T-helper 1 cell (primary cell): ENCODE measurements at places on chromosomes 4 and X.
A peak's percentile ranks its signal among the peaks of the same experiment; 100 is the strongest.

- no peak for DNase-seq
Observed at GRCh38 chrX:6856471-6856870, 291.0 kb upstream of the STS start.

DNA sequence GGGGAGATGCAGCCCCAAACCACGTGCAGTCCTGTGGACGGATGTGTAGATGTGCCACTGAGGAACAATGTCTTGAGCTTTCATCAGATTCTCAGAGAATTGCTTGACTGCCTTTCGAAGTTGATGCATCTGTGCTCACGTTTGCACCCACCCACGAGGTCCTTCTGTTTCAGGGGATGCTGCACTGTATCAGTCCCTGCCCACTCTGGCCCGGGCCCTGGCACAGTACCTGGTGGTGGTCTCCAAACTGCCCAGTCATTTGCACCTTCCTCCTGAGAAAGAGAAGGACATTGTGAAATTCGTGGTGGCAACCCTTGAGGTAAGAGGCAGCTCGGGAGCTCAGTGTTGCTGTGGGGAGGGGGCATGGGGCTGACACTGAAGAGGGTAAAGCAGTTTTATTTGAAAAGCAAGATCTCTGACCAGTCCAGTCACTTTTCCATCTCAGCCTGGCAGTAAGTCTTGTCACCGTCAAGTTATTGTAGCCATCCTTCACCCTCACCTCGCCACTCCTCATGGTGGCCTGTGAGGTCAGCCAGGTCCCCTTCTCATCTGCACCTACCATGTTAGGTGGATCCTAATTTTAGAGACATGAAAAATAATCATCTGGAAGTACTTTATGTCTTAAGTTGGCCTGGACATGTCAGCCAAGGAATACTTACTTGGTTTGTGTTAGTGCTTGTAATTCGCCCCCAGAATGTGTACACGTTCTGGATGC lies 36.4 kb upstream of the MSANTD1 start:
- no peak for DNase-seq

- DNase-seq, result no peak
Observed at GRCh38 chrX:136468391-136469103, 19.2 kb upstream of the BRS3 start.

DNA sequence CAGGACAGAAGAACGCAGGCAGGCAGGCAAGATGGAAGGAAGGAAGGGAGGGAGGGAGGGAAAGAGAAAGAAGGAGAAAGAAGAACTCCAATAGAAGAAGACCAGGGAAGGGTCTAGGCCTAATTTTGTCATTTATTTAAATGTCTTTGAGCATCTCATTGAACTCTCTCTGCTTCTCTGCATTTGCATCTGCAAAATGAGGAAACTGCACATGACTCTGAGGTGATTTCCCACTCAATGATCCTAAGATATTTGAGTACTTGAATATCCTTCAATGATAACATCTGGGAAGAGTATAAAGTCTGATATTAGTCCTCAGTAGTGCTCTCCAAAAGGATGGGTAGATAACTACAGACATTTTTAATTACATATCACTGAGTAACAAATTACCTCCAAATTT lies 33.1 kb upstream of the RBPJ start:
- DNase-seq, result no peak

- DNase-seq, result no peak
Observed at GRCh38 chr4:109755656-109756055, 25.8 kb upstream of the PLA2G12A start.

- DNase-seq, result no peak
Observed at GRCh38 chrX:55452833-55453124, 852 bp downstream of the MAGEH1 start.

- no peak for DNase-seq
Observed at GRCh38 chr4:128854433-128854832, 44.9 kb downstream of the JADE1 start.

DNA sequence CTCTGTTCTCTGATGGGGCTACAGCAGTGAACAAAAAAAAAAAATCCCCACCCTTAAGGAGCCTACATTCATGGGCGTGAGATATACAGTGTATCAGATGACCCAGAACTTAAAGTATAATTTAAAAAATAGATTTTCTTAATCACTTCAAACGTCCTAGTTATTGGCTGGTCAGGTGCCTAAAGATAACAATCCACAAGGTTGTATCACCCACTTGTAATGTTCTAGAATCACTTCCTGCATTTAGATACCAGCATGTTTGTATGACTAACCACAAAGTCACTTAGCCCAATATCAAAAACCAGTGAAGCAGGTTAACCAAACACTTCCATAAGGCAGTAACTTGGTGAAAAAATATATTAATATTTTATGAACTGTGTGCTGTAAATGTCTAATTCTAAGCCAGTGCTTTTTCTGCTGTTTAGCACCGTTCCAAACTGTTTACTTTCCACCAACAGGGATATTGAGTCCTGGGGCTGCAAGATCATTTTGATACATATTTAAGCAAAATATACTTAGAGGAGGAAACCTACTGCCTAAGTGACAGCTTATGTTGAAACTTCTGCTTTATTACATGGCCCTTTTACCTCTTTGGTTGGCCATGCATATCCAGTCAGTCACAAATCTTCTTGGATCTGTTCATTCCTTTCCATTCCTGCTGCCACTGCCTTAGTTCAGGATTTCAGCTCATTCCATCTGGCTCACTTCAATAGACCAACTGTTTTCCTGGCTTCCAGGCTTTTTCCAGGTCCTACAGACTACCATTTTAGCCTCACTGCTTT lies 43.3 kb downstream of the CD40LG start:
- no peak for DNase-seq

- no peak for DNase-seq
Observed at GRCh38 chrX:30786374-30786773, 102.7 kb downstream of the TAB3 start.

DNA sequence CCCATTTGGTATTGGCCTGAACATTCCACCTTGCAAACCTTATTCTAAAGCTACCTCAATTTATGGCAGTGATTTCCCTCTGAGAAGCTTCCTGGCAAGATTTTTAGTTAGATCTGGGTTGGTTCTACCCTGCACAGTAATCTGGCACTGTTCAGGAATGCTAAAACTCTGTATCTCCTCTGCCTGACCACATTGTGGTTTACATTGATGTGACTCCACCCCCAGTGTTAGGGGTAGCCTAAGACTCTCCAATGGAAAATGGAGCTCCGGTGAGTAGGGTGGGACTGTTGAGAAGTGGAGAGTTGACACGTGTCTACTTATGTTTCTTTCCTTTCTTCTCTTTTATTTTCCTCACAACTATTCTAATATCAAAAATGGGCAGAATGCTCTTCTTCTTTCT lies 45.4 kb downstream of the BMPR1B start:
- DNase-seq, result no peak

DNA sequence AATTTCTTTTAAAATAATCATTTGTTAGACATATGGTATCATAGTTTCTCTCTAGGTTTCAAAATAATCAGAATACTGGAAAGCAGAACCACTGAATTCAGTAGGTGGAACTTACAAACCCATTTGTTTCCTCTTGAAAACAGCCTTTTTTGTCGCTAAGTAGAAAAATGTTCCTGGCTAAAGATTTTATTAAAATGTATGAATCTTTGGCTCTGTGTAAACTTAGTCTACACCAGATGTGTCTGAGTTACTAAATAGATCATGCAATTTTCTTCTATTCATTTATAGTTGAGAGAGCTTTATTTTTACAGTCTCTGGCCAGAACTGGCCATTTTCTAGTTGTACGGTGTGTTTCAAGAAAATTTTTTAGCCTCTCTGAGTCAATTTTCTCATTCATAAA lies 1.0 kb downstream of the CYSLTR1 start:
- no peak for DNase-seq

- DNase-seq, result no peak
Observed at GRCh38 chr4:16150716-16151115, 66.9 kb upstream of the PROM1 start.

DNA sequence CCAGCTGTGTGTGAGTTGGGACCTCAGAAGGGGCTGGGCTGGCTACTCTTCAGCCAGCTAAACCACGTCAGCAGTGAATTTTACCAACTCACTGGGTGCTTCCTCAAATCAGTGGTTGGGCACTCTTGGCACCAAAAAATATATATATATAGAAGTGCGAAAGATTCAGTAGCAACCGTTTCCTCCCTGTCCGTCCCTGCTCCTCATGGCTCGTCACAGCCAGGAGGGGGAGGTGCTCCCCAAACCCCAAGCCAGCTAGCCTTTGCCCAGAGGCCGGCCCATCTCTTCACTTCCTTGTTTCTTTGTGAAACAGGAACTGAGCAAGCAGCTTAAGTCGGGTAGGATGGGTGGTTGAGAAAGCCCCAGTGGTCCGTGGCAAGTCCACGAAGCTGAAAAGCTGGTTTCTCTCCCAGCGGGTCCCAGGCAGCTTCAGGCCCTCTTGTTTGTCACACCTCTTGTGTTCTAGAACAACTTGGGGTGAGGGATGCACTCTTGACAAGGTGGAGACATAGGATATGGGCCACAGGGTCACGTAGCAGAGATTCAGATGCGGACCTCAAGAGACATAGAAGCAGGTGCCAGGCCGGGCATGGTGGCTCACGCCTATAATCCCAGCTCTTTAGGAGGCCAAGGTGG lies 6.8 kb upstream of the SASH3 start:
- DNase-seq, result peak; percentile 78

DNA sequence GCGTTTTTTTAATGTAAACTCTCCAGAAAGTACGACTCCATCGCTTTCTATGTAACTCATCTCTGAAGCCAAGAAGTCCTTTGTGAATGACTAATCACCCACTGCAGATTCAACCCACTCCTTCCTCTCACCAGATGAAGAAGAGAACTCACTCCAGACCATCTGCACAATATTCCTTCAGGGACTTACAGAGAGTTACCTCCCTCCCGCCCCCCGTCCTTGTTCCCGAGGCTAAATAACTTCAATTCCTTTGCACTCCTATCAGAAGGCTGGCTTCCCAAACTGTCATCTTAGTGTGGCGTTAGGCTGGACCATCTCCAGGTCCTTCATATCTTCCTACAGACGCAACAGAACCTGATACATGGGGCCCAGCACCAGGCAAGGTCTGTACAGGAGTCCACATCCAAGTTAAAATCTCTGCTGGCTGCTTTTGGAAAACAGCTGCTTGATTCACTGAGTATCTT lies 82.4 kb downstream of the AFAP1 start:
- DNase-seq, result no peak

- DNase-seq, result no peak
Observed at GRCh38 chrX:151687635-151688034, 7.6 kb upstream of the PRRG3 start.

GRCh38 chrX:102697494-102697893 lies 14.8 kb upstream of the GPRASP2 start:
- DNase-seq, result no peak

DNA sequence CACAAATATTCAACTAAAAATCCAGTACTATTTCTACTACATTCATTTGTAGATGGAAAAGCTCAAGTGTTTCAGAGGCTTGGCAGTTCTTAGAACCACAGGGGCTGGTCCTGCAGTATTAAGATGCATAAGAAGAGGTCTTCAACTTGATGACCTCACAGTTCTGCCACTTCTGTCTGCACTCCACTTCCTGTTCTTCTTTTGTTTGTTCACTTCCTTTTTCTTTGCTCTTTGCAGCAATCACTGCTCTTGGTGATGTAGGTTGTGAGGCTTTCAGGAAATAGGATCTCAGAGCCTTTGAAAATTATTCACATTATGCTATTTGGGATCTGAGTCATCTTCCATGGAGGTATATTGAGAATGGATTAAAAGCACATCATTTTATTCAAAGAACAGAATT lies 602.0 kb upstream of the CPEB2 start:
- no peak for DNase-seq

- no peak for DNase-seq
Observed at GRCh38 chr4:95779447-95779846, 60.4 kb upstream of the PDHA2 start.

- peak; percentile 90 for DNase-seq
Observed at GRCh38 chr4:84582302-84582987, 482 bp upstream of the CDS1 start.

- no peak for DNase-seq
Observed at GRCh38 chr4:153223930-153224329, 19.7 kb downstream of the TRIM2 start.

- DNase-seq, result no peak
Observed at GRCh38 chrX:72133851-72134546, 2.3 kb upstream of the RTL5 start.

DNA sequence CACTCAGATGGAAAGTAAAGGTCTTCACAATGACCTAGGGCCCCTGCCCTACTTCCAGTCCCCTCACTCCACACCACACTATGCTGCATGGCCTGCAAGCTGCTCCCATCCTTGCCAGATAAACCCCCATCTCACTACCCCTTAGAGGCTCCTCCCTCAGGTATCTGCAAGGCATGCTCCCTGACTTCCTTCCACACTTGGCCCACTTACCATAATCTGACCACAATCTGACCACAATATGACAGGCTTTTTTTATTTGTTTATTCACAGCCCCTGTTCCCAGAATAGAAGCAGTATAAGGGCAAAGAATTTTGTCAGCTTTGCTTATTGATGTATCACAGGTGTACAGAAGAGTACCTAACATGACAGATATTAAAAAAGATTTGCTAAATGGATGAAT lies 124.7 kb downstream of the CAMK2D start:
- DNase-seq, result peak; percentile 70

DNA sequence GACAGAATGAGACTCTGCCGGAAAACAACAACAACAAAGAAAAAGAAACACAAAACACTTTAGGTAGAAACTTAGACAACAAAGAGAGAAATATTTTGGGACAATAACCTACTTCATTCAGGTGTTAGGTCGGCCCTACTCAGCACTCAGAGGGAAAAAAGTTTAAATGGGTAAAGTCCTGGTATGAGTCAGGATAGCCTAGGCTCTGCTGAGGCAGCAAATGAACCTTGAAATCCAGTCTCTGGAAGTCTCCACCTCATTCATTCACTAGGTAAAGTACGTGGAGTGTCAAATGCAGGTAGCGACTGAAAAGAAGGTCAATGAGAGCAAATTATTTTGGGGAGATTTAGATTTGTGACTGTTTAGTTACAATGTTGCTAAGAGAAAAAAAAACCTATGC lies 127.4 kb downstream of the FHDC1 start:
- no peak for DNase-seq

GRCh38 chr4:112075129-112075753 lies 70.0 kb upstream of the FAM241A start:
- DNase-seq, result no peak

- no peak for DNase-seq
Observed at GRCh38 chr4:153529646-153530045, 63.5 kb downstream of the TMEM131L start.

DNA sequence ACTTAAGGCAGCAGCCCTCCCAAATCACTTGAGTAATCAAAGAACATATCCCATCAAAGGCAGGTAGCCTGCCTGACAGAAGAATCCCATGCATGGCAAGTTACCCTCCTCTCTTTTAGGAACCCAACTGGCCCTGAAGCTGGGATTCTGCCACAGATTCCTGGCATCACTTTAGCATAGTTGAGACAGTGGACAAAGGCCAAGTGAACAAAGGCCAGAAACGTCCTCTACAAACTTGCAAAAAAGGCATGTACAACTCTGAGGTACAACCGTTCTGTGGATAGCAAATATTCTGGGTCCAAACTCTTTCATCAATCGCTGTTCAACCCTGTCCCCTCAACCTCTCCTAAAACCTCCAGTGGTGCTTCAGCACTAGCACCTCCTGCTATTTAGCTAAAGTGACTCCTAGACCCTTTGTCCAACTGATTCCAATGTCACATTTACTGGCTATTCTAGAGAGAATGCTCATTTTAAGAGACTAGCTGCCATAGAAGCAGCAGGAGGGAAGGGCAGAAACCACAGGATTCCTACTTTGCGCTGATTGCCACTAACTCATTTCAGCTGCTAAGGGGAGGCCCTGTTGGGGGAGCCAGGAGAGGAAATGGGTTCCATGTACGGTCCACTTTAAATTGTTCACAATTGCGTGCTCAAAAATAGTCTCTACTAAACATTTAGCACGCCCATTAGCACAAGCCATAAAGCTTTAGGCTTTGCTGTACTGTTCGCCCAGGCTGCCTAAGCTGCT lies 105.9 kb downstream of the SHROOM4 start:
- DNase-seq, result no peak
